AML-193 (cell line): ENCODE measurements at places on chromosomes 4 and X.

DNA sequence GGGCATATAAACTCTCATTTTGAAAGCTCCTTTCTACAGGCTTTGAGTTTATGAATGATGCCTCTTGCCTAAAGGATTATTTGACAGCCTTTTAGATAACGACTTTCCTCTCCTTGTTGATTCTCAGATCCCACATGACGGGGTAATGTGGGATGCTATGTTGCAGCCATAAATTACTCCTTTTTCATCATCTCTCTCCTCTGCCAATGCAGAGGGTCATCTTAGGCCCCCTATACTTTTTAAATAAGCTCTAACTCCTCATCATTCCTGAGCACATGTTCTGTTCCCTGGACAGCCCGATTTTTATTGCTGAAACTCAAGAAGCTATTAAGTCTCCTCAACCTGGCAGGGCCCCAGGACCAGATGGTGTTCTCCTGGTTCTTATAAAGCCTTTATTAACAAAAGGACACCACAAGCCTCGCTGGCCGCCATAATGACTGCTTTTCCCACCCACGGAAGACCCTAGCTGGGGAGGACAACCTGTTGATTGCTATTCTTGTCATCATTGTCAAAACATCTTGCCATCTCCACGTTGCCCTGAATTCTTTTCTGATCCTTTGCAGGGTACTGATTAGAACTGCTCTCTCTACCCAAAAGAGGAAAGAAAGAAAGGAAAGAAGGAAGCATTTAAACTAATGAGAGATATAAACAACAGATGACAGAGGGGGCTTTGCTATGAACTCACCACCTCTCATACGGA is 150.7 kb downstream of the DHX15 start:
- DNase-seq, result no peak

GRCh38 chr4:91198951-91199350 is 1071.8 kb downstream of the CCSER1 start:
- no peak for DNase-seq

GRCh38 chrX:68897118-68897945 is 68.5 kb downstream of the EFNB1 start:
- DNase-seq, result no peak

DNA sequence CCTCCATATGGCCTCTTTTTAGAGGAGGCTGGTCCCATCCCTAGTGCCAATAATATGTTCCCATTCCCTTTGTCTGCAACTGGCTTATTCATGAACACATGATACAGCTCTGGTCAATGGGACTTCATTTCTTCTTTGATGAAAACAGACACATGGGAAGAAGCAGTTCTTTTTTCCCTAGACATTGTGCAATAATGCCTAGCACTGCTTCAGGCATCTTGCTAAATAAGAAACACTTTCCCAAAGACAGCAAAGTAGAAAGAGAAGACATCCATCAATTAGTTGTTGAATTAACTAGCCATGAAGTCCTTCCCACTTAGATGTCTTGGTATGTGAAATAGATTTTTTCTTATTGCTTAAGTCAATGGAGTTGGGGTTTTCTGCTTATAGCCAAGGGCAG is 40.1 kb upstream of the TRPC3 start:
- no peak for DNase-seq

DNA sequence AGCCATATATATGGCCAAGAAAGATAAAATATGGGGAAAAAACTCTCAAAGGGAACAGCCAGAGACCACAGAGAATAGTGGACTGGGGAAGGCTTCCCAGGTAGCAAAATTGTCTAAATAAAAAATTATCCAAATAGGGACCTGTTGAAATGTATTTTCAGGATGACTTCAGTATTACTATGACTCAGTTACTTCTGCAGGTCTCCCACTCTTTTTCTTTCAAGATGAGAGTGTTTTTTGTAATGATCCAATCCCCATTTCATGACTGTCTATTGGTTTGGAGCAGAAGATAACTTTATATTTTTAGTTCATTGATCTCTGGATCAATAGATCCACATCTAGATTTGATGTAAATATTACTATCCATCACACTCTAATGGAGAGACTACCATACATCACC is 372.1 kb upstream of the EMCN start:
- DNase-seq, result no peak

DNA sequence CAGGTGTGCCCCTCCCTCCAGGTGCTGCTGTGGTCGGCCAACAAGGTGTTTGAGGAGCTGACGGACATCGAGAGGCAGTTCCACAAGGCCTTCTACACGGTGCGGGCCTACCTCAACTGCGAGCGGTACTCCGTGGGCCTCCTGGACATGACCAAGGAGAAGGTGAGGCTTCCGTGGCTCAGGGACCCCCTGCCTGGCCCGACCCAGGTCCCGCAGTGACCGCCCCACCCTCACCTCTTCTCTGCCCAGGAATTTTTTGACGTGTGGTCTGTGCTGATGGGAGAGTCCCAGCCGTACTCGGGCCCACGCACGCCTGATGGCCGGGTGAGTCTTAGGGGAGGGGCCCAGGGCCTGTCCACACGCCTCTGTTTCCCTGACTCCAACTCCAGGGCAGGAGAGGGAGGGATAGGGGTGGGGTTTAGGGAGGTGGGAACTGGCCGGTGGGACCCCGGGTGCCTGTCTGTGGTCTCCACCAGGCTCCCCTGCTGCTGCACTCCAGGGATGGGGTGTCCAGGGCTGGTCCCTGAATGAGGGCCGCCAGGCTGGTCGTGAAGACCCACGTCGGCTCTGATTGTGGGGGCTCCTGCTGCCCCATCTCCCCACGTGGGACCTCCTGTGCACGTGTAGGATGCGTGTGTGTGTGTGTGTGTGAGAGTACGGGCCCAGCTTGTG is 20.1 kb downstream of the ATP5ME start:
- no peak for DNase-seq

- DNase-seq, result no peak
Measured at GRCh38 chr4:57640391-57641100, 530.4 kb upstream of the IGFBP7 start.

GRCh38 chr4:16082426-16083240 is 1.2 kb downstream of the PROM1 start:
- DNase-seq, result no peak

DNA sequence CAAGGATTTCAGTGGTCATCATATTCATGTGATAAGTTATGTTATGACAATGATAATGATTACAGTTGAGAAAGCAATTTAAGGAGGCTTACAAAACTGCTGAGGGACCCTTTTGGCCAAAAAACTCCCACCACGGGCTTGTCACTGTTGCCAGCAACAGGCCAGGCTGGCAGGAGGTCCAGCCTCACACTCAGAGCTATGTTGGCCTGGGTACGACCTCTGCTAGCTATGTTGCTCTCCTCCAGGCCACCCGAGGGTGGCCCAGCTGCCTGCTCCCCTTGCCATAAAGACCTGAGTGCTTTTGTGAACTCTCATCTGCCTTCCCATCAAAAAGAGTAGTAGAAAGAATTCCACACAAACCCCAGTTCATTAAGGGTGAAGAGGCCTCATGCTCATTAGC is 52.0 kb downstream of the MID1 start:
- no peak for DNase-seq

- no peak for DNase-seq
Measured at GRCh38 chr4:109233570-109233969, 68.9 kb downstream of the COL25A1 start.

GRCh38 chr4:165060938-165061337 is 7.3 kb downstream of the TRIM75 start:
- no peak for DNase-seq

GRCh38 chr4:54229631-54230483 is 764 bp downstream of the PDGFRA start:
- no peak for DNase-seq

DNA sequence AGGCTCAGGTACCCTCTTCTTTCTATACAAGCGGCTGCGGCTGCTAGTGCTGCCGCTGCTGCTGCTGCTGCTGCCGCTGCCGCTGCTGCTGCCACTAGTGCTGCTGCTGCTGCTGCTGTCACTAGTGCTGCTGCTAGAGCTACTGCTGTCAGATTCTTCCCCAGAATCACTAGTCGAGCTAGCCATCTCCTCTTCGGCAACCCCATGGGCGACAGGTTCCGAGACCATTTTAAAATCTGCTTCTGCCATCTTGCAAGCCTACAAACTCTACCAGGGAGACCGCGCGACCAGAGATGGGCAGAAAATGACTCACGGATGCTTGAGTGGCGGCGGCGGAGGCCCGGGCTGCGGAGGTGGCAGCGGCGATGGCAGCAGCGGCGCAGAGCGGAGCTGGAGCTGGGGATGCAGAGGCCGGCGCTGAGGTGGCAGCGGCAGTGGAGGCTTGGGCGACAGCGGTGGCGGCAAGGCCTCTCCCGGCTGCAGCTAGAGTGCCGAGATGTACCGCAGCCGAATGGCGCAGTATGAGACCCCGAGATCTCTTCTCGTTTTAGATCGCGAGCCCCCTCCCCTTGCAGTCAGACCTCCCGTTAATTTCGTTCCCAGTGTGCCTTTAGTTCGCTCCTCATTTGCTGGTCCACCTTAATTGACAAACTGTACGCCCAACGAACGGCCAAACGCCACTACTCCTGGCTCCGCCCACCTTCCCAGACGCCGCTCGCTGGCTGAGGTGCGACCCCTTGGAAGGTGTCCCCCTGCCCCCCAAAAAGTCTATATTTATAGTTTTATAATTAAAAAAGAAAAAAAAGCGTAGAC is at the start of gene NAP1L3:
NAP1L3 (minus strand) TSS at position 523 of the 813 bp plus-strand sequence; CDS start at position 249, 274 bp downstream.
- no peak for DNase-seq

GRCh38 chr4:82623121-82623683 is 61.4 kb upstream of the TMEM150C start:
- DNase-seq, result no peak

DNA sequence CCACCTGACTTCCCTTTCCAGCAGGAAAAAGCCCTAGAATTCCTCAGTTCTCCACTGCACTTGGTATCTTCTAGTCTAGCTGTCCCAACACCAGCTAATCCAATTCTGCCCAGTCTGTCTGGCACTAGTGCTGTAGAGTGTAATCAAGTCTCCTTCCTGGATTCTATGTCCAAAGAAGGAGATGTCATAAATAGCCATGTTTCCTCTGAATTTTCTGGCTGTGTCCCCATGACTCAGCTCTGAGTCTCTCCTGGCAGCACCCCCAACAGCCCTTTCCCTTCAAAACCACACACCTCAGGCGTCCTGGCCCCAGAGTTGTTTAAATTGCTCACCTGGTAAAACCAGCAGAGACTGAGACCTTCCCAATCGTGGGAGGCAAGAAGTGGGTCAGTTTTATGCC is 197.2 kb downstream of the GRXCR1 start:
- DNase-seq, result no peak

- DNase-seq, result no peak
Measured at GRCh38 chrX:22445880-22446279, 173.2 kb downstream of the CBLL2 start.

GRCh38 chr4:112296949-112297880 is at the start of gene ALPK1:
Gene ALPK1 (plus strand): TSS chr4:112297369.
- peak; percentile 86 for DNase-seq

DNA sequence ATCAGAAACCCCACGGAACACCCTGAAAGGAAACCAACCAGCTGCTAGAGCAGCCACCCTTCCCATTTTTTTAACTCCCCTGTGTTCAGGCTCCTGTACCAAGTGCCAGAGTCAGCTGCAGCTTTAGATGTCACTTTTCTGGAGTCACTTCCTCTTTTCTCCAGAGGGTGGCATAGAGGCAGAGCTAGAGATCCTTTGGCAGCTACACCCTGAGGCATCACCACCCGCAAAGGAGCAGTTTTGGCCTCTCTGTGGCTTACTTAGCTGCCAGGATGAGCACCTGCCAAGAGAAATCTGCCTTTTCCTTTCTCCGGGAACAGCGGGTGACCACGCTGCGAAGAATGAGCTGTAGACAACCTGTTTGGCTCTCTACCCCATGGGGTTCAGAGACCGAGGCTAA is 58.0 kb upstream of the CHRDL1 start:
- DNase-seq, result peak; percentile 31

- DNase-seq, result no peak
Measured at GRCh38 chr4:114368751-114369150, 229.9 kb upstream of the UGT8 start.

DNA sequence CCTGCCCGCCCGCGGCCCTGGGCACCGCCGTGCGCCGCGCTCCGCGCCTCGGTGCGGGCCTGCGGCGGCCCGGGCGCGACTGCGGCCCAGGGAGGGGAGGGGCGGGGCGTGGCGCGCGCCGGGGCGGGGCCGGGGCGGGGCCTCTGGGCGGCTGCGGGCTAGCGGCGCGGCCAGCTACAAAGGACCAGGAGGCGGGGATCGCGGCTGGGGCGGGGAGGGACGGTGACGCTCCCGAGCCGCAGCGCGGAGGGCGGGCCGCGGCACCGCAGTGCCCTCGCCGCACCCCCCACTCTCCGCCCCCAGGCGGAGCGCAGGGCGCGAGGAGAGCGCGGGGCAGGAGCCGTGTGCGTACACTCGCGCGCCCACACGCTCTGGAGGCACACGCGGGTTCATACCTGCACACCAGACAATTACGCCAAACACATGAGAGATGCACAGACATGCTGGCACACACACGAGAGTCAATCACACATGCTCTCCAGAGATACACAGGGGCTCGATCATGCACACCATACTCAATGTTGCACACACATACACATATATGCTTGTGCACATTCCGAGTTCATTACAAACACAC is at the start of gene CRMP1:
CRMP1 (minus strand) TSS at position 83 of the 577 bp plus-strand sequence. CDS start 117 bp downstream, outside the sequence.
- no peak for DNase-seq

GRCh38 chr4:2930135-2930757 is 33.0 kb downstream of the NOP14 start:
- no peak for DNase-seq

GRCh38 chrX:103845165-103845653 is 13.2 kb upstream of the RAB9B start:
- DNase-seq, result peak; percentile 40

- DNase-seq, result no peak
Measured at GRCh38 chrX:50495616-50496015, 25.0 kb upstream of the DGKK start.

- peak; percentile 81 for DNase-seq
Measured at GRCh38 chr4:2798399-2799223, 5.7 kb downstream of the SH3BP2 start.

- DNase-seq, result no peak
Measured at GRCh38 chr4:154084864-154085263, 296.0 kb upstream of the SFRP2 start.

DNA sequence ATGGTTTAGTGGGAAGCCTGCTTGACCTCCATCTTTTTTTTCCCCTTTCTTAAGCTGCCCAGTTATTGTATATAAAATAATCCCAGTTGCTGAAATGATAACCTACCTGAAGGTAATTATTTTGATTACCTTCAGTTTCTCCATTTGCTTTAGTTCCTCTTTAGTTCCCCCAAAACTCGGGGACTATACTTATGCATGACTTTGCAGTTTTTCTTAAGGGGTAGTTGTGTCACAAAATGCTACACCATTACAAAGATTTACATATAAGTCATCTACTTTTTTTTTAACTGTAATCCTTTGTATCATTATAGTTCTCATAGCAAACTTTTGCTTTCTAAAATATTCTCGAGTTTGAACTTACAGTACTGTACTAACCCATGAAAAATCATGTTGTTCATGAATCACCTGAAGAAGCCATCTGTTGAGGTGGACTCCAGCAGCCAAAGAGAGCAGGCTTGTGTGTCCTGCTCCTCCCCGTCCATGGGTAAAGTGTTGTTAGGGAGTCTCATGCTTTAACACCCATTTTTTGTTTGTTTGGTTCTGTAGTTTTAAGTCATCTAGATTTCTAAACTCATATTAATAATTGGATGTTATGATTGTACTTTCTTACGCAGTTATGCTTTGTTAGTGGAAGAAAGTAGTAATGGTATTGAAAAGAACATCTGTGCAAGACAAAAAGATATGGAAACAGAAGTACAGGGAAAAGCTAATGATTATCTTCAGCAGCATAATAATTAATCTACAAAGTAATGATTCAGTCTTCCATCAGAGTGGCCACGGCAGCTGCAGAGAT is 34.6 kb downstream of the HADH start:
- no peak for DNase-seq
